NCI-H526 (cell line): ENCODE measurements at places on chromosomes 4 and X.

DNA sequence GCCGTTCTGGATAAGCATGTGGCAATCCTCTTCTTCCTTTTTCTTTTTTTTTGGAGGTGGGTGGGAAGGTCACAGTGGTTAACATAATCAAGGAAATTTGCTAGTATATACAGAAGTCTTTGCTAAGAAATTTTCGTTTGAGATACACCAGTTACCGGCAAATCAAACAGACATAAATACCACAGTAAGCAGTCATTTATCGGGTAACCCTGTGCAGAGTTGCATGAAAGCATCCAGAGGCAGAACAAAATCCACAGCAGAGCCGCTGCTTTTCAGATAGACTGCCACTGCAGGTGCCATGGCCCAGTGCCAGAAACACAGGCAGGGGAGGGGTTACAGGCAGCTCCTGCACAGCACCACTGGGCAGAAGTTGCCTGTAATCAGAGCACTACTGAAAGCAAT lies 179.1 kb upstream of the MAB21L2 start:
- no peak for DNase-seq

DNA sequence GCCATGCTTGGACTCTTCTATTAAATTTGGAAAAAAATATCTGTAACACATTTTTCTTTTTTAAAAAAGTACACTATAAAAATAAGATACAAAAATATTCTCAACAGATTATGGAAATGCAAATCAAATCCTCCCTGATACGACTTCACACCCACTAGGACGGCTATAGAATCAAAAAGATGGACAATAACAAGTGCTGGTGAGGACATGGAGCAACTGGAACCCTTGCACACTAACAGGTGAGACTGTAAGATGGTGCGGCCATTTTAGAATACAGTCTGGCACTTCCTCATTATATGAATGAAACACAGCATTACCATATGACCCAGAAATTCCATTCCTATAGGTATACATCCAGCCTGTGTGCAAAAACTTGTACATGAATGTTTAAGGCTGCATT lies 83.6 kb downstream of the GATB start:
- DNase-seq, result no peak

DNA sequence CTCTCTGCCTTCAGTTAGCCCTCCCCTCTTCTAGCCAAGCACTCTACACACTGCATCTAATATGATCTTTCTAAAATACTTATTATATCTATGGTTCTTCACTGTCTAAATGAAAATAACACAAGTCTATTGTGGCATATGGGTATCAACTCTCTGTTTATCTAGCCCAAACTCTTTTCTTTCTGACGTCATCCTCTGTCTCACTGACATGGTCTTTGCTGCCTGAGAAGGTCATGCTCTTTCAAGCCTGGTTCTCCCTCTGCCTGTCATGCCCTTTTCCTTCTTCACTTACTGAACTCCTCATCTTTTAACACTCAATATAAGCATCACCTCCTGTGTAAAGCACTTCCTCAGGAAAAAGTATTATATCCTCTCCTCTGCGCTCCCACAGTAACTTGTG lies 672.2 kb upstream of the CT83 start:
- DNase-seq, result no peak

DNA sequence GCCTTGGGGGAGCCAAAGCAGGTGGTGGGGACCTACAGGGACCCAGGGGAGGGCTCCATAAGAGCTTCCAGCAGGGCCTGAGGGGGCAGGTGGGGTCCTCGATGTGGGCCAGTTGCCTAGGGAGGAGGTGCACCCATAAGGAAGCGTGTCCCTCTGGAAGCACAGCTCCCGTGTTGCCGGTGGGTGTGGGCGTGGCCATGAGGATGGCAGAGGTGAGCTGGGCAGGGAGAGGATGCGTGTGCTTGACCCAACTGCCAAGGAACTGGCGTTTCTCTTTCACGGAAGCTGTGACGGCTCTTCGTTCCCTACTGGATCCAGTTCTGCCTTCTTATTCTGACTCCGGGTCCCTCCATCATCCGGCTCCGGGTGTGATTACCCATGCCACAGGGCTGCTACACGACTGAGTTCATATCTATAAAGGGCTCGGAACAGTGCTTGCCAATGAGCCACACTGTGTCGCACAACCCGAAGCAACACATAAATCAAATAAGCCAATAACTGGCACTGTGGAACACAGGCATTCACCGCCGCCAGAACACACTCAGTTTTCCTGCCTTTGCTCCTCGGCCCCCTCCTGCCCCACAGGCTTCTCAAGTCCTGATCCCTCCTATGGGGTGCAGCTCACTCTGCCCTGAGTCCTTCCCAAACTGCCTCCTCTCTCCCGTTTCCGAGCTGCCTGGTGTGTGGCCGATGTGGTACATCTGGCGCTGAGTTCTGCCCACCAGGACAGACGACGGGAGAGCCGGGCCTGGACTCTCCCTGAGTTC lies 35.5 kb downstream of the RNF212 start:
- no peak for DNase-seq

DNA sequence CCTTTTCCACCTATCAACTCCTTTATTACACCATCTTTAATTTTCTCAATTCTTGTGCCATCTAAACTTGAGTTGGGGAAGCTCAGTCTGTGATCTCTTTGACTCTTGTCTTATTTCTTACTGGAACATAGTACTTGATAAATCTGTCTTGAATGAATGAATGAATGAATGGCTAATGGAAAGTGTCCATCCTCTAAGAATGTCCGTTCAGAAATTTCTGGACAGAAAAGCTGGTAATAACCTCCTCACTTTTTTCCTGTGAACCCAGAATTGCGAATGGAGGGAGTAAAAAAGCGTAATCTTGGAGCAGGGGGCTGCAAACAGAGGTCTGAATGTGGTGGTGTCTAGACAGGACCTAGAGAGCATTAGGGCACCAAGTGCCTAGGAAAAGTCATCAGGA lies 9.4 kb upstream of the CLTRN start:
- no peak for DNase-seq

- no peak for DNase-seq
Measured at GRCh38 chrX:40683245-40683644, 35.9 kb upstream of the CXorf38 start.

DNA sequence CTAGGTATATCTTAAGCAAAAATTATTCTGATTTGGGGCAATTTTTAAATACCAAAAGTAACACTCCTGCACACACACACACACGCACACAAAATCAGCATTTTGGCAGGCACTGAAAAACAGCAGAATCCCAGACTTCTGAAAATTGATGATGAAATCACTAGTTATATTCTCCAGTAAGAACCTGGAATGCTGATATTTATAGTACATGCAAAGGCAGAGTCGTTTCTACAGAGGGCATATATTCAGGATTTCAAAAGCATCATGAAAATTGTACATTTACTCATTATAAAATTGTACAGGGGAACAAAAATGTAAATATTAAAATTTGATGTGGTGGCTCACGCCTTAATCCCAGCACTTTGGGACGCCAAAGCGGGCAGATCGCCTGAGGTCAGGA lies 352.5 kb upstream of the PITX2 start:
- DNase-seq, result no peak

GRCh38 chr4:4981427-4981826 lies 37.8 kb downstream of the CYTL1 start:
- no peak for DNase-seq

- no peak for DNase-seq
Measured at GRCh38 chr4:14458463-14458862, 543.8 kb upstream of the CPEB2 start.

GRCh38 chrX:14501327-14501726 lies 28.0 kb upstream of the GLRA2 start:
- no peak for DNase-seq

GRCh38 chr4:13483136-13483767 lies 888 bp downstream of the RAB28 start:
- DNase-seq, result peak; percentile 18

GRCh38 chr4:84482564-84483563 lies 16.2 kb downstream of the NKX6-1 start:
- no peak for DNase-seq

GRCh38 chr4:52848254-52848653 lies 13.9 kb upstream of the RASL11B start:
- no peak for DNase-seq

DNA sequence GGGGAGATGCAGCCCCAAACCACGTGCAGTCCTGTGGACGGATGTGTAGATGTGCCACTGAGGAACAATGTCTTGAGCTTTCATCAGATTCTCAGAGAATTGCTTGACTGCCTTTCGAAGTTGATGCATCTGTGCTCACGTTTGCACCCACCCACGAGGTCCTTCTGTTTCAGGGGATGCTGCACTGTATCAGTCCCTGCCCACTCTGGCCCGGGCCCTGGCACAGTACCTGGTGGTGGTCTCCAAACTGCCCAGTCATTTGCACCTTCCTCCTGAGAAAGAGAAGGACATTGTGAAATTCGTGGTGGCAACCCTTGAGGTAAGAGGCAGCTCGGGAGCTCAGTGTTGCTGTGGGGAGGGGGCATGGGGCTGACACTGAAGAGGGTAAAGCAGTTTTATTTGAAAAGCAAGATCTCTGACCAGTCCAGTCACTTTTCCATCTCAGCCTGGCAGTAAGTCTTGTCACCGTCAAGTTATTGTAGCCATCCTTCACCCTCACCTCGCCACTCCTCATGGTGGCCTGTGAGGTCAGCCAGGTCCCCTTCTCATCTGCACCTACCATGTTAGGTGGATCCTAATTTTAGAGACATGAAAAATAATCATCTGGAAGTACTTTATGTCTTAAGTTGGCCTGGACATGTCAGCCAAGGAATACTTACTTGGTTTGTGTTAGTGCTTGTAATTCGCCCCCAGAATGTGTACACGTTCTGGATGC lies 36.4 kb upstream of the MSANTD1 start:
- no peak for DNase-seq
